ENCODE measurements at places on chromosomes 5 and 9. TPM values are rescaled to one million over a fixed set of nuclear protein-coding genes. Genes with fewer than 3 reads are reported as not detected.

TCF7 gene
- total RNA-seq: 0.85 TPM

PCDHGA3 gene
- total RNA-seq: 0.14 TPM

ZNF346 gene
- total RNA-seq: 11.9 TPM

TAF11L5 gene
- not detected for total RNA-seq

WDR55 gene
- total RNA-seq: 19.2 TPM

ZNF462 gene
- 15.4 TPM for total RNA-seq

SLC9A3 gene
- 3.9 TPM for total RNA-seq

F2R gene
- 11.0 TPM for total RNA-seq

BAAT gene
- total RNA-seq: 0.05 TPM

PAEP gene
- total RNA-seq: not detected

SH3RF2 gene
- total RNA-seq: 19.2 TPM

SLC2A8 gene
- total RNA-seq: 26.3 TPM

FAM53C gene
- total RNA-seq: 33.5 TPM

CAMLG gene
- 24.8 TPM for total RNA-seq

ACSL6 gene
- total RNA-seq: not detected

PCDHB7 gene
- total RNA-seq: not detected

C5orf47 gene
- total RNA-seq: not detected

CORO2A gene
- 19.0 TPM for total RNA-seq

GRXCR2 gene
- total RNA-seq: not detected

TLX3 gene
- not detected for total RNA-seq

ZMYND19 gene
- total RNA-seq: 39.0 TPM

KLF4 gene
- total RNA-seq: 65.8 TPM

ECPAS gene
- 63.6 TPM for total RNA-seq

LCN9 gene
- not detected for total RNA-seq

SOX30 gene
- not detected for total RNA-seq

ANKRD33B gene
- total RNA-seq: 0.65 TPM

EFNA5 gene
- total RNA-seq: 8.2 TPM

N4BP3 gene
- 3.0 TPM for total RNA-seq

KCNT1 gene
- total RNA-seq: not detected

ODF2 gene
- total RNA-seq: 31.4 TPM

ECSCR gene
- total RNA-seq: not detected

RIC1 gene
- 14.8 TPM for total RNA-seq

FOXD4L3 gene
- not detected for total RNA-seq

GAS1 gene
- total RNA-seq: 5.9 TPM

ST8SIA4 gene
- 0.05 TPM for total RNA-seq

FOXI1 gene
- not detected for total RNA-seq

MZB1 gene
- not detected for total RNA-seq

RNF130 gene
- 19.6 TPM for total RNA-seq

UBTD2 gene
- total RNA-seq: 11.1 TPM

PCDHGA7 gene
- total RNA-seq: 0.92 TPM

PCDHB8 gene
- total RNA-seq: not detected

CD74 gene
- 9.1 TPM for total RNA-seq

SH3GL2 gene
- 0.07 TPM for total RNA-seq

LCN1 gene
- total RNA-seq: not detected

RNF180 gene
- total RNA-seq: 1.9 TPM

ADAMTSL2 gene
- total RNA-seq: not detected

SPINK7 gene
- 4.2 TPM for total RNA-seq

MLLT3 gene
- total RNA-seq: 23.3 TPM

All from airway epithelial cell (primary cell).